ENCODE measurements at places on chromosomes 6 and 20.

- no peak for DNase-seq
Observed at GRCh38 chr6:158959552-158959951, 40.5 kb downstream of the RSPH3 start.

DNA sequence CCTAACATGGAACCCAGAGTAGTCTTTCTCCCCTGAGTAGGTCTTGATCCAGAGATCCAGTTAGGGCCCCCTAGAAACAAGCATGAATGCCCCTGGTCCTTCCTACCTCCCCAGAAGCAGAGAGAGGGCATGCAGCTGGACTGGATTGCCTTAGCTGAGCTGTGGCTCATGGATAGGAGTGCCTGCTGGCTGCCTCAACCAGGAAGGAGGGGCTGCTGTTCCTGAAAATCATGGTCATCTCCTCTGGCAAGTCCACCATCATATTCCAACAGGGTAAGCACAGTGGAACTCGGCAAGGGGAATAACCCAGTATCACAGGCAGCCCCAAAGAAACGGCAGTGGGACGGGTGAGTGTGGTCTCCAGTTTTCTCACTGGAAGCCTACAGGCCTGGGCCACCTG, 53.1 kb upstream of the ENTPD6 start:
- no peak for DNase-seq

GRCh38 chr20:14687313-14687712, 349.9 kb upstream of the FLRT3 start:
- no peak for DNase-seq

DNA sequence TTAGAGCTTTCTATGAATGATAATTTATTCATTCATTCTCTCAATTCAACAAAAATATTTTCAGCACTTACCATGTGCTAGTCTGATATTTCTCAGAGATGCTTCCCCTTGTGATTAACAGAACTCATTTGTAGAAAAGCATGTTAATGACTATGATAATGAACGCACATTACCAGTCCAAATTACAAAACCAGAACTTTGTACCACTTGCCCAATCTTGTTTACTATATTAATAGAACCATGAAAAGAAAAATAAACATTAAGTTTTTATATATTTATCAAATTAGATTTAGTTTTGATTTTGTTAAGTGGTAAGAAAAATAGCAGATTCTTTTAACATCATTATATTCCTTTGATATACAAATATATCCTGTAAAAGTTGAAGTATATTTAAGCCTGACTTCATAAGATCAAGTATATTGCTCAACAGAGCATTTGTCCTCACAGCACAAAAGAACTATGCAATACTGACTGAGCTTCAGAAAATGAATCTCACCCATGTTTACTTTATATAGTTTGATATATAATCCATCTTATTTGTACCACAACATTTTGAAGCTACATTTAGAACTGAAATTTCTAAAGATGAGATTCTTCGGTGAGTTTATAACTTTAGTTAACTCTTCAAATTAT, 48.9 kb downstream of the TMEM244 start:
- DNase-seq = no peak

GRCh38 chr6:81304466-81304865, 448.0 kb downstream of the TENT5A start:
- DNase-seq = no peak

GRCh38 chr20:38181207-38181801, 16.2 kb upstream of the TGM2 start:
- DNase-seq = no peak

Data from psoas muscle (tissue), 8 donors.